NCI-H1105 (cell line): ENCODE measurements at places on chromosomes 3 and 15.

DNA sequence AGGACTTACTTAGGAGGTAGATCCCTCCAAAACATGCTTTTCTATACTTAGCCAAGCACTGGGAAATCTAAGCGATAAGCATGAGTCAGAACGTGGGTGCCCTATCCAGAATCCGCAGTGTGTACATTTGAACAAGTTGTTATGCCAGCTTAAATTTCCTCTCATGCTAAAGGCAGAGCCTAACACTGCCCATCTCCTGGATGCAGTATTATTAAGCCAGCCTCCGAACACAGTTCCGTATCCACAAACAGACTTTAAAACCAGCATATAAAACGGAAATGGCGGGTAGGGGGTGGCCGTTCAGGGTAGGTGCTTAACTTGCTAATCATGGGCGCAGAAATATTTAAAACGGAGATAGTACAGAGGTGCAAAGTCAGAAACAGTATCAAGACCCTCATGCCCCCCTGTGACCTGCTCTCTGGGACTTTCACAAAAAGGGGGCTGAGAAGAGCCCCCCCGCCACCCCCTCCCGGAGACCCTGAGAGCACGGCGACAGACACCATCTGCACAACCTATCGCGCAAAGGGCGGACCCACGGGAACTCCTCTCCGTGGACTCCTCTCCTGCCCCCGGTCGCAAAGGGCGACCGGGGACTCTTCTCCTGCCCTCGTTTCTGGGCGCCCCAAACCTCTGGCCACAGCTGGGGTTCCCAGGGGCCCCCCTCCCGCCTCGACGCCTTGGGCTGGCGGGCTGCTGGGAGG lies 889 bp upstream of the LRRIQ4 start:
- DNase-seq: peak; percentile 60

DNA sequence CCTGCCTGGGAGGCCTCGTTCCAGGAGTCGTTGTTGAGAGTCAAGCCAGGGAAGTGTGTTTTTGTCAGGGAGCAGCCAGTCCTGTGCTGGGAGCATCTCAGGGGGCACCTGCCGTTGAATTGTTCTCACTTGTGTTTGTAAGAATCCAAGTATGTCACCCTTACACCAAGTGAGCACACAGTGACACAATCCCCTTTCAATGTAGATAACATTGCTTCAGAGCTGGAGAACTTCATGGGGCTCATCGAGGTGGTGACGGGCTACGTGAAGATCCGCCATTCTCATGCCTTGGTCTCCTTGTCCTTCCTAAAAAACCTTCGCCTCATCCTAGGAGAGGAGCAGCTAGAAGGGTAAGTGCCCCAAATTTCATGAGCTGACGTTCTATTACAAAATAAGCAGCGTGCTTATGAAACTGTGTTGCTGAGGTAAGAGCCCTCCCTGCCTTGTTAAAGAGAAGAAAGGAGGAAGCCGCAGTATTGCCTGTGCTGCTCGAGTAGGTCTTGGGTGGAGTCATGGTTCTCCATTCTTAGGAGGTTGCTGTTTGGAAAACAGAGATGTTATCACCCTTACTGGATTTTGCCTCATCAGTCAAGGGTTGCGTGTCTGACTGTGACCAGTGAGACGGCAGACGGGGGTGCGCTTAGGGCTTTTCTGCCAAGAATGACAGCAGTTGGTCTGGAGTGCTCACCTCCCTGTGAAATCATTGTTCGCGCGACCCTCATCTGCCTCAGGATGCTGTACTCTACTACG lies 108.1 kb downstream of the PGPEP1L start:
- no peak for DNase-seq

GRCh38 chr15:87215100-87215499 lies 1041.4 kb downstream of the NTRK3 start:
- DNase-seq: no peak

GRCh38 chr3:166582236-166582635 lies 745.0 kb upstream of the BCHE start:
- no peak for DNase-seq

DNA sequence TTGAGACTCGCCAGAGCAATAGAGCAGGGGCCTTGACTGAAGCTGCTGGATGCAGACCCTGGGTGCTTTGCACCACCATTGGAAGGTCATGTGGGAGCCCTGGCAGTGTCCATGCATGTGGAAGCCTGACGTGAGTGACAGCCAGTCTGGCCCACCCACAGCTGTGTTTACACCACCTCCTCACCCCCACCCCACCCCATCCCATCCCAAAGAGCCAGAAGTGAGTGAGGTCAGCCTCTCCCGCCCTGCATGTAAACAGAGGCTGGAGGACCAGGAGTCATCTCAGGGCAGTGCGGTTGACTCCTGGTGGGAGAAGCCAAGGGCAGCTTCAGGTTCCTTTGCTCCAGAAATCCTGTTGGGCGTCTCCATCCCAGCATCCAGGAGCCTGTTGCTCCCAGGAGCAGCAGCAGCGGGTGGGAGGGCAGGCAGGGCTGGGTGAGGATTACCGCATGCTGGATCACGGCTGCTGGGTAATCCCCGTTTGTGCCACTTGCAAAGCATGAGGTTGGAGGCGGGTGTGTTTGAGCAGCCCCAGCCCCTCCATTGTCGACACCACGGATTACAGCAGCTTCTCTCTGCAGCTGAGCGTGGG lies 44.6 kb downstream of the CORO2B start:
- no peak for DNase-seq

DNA sequence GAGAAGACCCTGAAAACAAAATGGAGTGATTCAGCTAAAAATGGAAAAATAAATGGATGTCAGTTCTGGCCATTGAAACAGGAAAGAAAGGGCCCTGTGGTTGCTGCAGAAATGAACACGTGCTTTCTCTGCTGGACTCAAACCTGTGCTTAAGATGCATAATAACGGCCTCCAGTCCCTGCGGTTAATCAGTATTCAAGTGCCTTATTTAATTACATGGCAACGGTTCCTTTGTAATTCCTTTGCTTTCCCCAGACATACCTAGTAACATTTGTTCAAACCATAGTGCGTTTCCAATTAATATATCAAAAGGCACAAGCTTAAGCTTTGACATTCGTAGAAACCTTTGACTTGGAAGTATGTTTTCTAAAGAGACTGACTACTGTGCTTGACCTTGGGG lies 428.3 kb downstream of the GABRG3 start:
- DNase-seq: no peak

DNA sequence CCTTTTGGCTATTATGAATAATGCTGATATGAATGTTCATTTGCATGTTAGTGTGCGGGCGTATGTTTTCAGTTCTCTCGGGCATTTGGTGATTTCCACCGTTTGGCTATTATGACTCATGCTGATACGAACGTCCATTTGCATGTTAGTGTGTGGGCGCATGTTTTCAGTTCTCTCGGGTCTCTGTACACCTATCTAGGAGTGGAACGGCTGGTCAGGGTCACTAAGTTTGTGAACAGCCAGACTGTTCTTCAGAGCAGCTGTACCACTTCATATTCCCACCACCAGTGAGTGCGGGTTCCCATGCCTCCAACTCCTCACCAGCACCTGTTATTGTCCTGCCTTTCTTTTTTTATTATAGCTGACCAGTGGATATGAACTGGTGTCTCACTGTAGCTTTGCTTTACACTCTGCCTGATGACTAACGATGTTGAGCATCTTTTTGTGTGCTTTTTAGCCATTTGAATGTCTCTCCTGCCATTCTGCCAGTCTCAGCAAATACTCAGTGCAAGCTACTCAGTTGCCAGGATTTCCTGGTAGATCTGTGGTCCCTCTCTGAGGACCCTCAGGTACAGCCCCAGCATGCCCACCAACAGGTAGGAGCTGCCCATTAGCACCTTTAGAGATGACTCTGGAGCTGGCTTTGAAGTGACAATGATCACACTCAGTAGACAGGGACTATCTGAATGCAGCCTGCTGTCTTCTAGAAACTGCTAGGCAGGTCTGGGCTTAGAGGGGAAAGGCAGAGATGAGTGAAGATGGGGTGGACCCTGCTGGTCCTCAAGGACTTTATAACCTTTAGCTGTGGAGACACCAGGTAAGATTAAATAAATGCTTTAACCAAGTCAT lies 141.1 kb downstream of the XXYLT1 start:
- no peak for DNase-seq

DNA sequence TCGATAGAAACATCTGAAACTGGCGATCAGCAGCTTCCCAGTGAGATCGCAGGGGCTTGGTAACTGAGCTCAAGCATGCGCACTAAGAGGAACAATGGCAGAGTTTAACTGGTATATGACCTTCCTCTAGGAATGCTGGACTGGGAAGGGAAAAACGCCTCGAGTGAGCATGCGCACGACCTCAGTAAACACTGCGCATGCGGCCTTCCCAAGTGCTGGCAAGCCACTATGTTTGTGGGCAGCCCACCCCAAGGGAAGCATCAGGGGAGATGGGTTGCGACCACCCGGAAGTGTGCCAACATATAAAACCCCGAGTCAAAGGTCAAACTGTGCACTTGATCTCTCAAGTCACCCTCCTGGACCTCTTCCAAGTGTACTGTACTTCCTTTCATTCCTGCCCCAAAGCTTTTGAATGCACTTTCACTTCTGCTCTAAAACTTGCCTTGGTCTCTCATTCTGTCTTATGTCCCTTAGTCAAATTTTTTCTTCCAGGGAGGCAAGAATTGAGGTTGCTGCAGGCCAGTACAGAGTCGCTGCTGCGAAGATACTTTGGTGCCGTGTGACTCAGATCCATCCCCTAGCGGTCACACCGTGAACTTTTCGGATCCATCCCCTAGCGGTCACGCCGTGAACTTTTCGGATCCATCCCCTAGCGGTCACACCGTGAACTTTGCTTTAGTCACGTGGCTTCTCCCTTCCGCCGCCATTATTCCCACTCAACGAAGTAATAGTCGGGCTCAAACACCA lies 243.3 kb downstream of the FAM43A start:
- no peak for DNase-seq

GRCh38 chr15:68782589-68783161 lies 38.0 kb downstream of the ANP32A start:
- DNase-seq: no peak

DNA sequence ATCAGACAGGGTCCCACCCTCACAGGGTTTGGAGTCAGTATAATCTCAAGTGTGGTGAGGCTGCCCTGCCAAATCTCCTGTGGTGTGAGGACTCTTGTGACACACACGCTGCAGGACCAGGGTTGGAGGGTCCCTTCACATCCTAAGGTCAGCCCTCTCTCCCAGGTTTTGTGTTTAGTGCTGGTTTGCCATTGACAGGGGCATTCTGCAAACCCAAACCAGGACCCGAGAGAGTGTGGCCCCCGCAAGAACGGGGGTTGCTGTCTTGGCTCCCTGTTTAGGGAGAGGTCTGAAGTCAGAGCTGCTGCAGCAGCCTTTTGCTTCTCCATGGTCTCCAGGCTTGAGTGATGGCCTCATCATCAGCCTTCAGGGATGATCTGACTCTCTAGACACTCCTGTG lies 14.7 kb downstream of the FAM107A start:
- DNase-seq: no peak
